Activated T-cell treated with anti-CD3 and anti-CD28 coated beads for 24 hours (primary cell): ENCODE measurements at places on chromosomes 3 and 15.

GRCh38 chr3:12904951-12905315, 63.6 kb upstream of the RPL32 start:
- DNase-seq = no peak

DNA sequence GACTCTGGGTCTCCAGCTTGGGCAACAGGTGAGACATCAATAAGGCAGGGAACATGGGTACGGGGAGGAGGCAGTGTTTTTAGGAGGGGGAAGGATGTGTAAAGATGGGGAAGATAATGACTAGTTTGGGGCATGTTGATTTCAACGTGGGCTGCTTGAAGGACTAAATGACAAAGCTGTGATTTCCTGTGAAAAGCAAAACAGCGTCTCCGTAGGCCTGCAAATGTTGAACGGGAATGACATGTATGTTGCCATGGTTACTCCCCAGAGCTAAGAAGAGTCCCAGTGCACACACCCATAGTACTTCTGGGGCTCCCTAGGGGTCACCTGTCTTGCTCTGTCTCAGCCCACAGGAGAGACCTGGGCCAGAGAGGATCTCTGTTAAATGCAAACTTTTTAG, 71.3 kb upstream of the ETV5 start:
- DNase-seq = no peak

DNA sequence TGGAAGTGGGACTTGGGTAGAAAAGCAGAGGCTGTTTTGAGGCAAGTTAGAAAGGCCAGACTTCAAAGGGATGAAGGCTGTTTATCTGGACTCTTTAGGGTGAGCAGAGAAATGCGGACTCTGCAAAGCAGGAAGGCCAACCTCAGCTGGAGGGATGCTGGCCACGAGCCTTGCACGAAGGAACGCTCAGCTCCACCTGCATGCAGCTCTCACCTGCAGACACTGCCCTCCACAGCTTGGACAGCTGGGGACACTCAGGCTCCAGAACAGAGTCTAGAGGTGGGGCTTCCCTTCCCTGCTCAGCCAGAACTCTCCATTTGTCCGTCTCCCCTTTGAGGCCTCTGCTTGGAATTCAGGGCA, 229.7 kb downstream of the ADAMTS17 start:
- DNase-seq = no peak

GRCh38 chr3:71542521-71543370, 40.8 kb downstream of the FOXP1 start:
- DNase-seq = no peak

DNA sequence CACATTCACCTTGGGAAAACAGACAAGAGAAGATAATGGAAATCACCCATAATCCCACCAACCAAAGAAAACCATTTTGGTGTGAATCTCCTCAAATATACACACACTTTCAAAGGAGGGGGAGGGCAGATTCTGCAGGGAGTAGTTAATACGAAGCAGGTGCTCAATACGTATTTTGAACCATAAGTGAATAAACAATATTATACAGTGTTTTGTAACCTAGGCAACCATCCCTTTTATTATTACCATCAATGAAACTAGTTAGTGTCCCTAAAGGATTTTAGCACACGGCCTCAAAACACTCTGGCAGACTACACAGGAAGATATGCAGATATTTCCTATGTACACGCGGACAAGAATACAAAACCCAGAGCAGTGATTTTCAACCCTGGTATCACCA, 6.1 kb downstream of the OSBPL10 start:
- DNase-seq = no peak

DNA sequence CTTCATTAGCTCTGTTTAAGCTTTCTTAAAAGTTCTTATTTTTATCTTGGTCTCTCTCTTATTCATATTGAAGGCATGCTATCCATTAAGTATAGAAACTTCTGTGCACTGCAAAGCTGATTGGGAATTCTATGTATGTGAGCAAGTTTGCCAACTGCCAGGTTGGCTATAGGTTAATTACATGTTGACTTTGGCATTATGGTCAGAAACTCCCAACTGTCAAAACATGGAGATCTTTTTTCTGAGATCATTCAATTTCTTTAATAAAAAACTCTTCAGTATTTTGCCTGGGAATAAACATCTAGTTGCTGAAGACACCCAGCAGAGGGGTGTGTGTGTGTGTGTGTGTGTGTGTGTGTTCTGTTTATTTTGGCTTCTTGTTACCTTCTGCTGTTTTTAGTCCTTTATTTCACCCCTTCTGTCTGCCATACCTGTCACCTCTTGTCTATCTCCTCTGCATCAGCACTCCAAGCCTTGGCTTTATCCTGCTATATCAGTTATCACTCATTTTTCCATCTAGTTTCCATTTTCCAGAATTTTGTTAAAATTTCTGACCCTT, 1.3 kb upstream of the ARL14 start:
- DNase-seq = no peak

- no peak for DNase-seq
Observed at GRCh38 chr3:8546609-8547008, 45.0 kb downstream of the LMCD1 start.

DNA sequence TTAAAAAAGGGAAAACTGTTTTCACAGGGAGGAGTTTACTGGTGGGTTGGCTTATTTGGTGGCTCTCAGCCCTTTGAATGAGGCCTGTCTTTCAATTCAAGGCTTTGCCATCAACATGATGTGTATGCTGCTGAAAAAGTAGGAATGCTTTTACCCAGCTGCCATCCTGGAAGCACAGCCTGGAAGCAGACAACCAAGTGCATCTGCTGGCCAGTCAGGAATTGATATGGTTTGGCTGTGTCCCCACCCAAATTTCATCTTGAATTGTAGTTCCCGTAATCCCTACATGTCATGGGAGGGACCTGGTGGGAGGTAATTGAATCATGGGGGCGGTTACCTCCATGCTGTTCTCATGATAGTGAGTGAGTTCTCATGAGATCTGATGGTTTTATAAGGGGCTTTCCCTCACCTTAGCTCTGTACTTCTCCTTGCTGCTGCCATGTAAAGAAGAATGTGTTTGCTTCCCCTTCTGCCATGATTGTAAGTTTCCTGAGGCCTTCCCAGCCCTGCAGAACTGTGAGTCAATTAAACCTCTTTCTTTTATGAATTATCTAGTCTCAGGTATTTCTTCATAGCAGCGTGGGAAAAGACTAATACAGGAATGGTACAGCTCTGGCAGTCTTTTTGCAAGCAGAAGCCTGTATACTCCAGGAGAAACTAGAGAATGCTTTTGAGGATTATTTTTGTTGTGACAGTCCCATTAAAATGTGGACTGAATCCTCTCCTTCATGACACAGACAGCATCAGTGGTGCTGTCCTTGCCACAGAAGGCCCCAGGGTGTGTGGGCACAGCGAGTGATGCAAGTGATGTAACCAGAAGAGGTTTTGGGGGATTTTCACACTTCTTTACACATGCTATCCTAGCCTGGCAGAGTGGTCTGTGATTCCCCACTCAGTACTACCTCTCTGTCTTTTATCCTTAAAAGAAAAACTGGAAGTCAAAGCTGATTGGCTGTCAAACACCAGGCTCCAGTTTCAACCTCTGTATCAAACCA, 20.0 kb downstream of the PLCL2 start:
- no peak for DNase-seq

- DNase-seq = no peak
Observed at GRCh38 chr3:169699070-169699469, 35.6 kb upstream of the MECOM start.

- DNase-seq = no peak
Observed at GRCh38 chr3:93984618-93985017, 4.7 kb downstream of the ARL13B start.

- no peak for DNase-seq
Observed at GRCh38 chr15:48283396-48284145, 47.7 kb upstream of the DUT start.

- DNase-seq = no peak
Observed at GRCh38 chr15:77571741-77572140, 61.0 kb downstream of the LINGO1 start.

- no peak for DNase-seq
Observed at GRCh38 chr15:78446551-78446950, 8.5 kb downstream of the IREB2 start.

- DNase-seq = no peak
Observed at GRCh38 chr3:44048949-44049348, 192.7 kb upstream of the TOPAZ1 start.

- DNase-seq = peak; percentile 13
Observed at GRCh38 chr3:58009026-58009748, 965 bp downstream of the FLNB start.

GRCh38 chr3:146130881-146131371, 30.1 kb downstream of the PLOD2 start:
- DNase-seq = no peak

- no peak for DNase-seq
Observed at GRCh38 chr15:25775317-25775912, 87.7 kb downstream of the ATP10A start.

DNA sequence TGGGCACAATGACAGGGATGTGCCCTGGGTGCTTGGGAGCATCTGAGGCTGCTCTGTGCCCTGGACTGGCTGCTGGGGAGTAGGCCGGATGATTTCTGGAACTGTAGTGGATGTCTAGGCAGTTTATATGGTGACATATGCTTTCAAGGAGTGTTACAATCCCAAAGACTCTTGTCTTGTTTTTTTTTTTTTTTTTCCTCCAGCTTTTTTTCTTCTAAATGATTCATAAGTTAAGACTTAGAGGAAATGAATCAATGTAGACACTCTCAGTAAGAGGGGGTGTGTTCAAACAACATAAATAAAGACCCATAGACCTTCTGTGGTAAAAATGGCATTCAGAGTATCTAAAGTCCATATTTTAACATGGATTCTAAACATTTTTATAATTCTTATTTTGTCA, 706.1 kb upstream of the GOLIM4 start:
- DNase-seq = no peak

DNA sequence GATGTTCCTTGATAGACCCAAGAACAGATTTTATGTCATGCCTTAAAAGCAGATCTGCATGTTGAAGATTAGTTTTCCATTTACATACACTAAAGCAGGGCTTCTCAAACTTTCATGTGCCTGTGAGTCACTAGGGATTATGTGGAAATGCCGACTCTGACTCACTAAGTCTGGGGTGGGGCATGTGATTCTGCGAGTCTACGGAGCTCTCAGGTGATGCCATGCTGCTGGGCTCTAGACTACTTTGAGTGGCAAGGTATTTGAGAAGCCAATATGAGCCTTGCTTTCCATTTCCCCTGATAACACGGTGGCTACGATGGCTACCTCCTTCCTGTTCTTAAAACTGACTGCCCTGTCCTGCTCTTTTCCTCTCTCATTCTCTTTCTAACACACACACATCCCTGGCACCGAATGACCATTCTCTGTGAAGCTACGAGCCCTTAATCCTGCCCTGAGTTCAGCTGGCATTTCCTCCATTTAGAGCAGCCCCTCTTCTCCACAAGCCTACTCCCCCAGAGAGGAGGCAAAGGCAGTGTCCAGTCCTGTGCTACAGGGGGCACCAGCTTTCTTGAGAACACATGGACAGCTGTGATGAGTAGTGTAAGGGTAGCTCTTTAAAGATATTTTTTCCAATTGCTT, 39.7 kb upstream of the PYGO1 start:
- DNase-seq = no peak

DNA sequence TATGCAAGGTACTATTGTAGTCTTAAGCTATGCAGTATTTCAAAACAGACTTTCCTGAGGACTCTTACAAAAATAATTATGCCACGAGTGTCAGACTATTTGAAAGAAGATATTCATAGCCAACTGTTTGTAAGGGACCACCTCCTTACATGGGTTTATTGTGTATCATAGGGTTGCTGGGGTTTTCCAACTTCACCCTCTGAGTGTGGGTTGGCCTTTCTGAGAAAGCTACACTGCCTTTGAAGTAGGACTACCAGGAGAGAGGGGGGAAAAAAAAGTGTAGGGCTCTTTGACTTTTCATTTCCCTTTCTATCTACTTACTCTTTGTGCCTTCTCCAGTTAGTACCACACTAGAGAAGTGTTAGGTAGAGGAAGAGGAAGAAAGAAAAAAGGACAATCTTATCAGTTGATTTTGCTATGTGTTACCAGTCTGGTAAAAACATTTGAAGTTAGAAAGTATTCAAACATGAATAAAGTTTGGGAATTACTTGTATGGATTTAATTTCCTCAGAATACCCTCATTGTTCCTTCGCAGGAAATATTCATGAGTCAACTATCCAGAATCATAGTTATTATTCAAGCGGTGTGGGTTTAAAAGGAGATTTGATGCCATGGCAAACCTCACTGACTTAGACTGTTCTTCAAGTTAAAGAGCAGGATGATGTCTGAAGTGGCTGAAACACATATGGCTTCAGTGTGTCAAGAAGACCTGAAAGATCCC, 329.3 kb upstream of the THBS1 start:
- DNase-seq = no peak

DNA sequence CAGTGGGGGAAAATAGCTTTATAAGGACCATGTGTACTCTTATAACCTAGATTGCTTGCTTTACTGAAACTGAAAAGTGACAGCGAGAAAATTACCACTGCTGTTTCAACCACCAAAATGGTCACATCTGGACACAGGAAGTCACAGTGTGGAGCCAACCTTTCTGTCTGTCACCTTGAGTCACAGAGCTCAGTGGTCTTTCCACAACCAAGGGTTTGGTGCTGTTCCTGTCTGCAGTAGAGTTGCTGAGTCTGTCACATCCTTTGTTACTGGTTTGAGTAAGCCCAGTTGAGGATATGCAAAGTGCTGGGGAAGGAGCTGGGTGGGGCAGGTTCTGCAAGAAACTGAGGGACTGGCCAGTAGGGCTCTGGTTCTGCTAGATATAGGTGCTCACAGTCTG, 139.1 kb upstream of the EIF1B start:
- no peak for DNase-seq

DNA sequence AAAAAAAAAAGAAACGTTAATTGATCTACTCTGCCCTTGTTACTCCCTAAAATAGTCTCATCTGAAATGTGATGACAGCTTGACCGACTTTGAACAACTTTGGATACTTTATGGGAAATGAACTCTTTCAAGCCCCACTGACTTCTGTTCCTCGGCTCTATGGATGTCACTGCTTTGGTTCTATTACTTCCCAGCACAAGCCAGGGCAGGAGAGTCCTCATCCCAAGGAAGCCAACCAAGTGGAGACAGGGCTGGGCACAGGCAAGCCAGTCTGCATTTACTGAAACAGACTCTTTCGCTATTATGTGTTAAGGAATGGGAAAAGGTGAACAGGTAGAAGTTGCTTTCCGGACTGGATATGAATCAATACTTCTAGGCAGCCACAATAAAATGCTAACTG, 444.0 kb downstream of the FOXP1 start:
- DNase-seq = no peak

DNA sequence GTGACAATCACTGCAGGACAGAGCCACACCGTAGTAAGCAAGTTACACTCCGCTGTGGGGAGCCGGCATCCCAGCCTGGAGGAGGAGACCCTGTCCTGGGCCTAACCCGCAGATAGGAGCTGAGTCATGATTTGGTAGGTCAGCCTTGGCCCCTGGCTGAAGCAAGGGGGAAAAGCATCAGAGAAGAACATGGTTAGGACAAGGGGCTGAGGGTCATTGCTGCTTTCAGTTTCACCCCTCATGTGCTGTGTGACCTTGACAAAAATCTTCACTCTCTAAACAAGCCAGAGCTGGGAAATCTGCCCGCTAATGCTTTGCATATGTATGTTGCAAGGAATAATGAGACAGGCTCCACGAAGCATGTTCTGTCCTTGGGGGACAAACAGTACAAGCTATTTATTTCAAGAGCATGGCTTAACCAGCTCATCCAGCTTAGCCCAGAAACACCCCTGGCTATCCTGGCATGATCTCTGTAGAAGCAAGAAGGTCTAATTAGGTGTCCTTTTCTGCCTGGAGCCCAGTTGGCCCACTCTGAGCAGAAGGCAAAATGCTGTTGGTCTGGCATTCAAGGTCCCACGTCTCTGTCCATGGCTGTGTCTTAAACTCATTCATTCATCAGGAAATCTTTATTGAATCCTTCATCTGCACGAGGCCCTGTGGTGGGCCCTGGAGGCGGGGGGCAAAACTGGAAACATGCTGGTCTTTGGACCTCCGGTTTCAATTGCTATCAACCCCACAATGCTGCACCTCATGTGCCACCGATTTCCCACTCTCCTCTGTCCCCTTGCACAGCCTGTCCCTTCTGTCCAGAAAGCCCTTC, 221.3 kb upstream of the LYSMD4 start:
- no peak for DNase-seq
